Chondrocyte (in vitro differentiated cells): ENCODE measurements at places on chromosomes 11 and 22. TPM values are rescaled to one million over a fixed set of nuclear protein-coding genes. Genes with fewer than 3 reads are reported as not detected.

The CHRNA10 gene
- total RNA-seq, result 0.75 to 1.2 TPM (median 0.79 TPM) in 3 replicates

The OR52N2 gene
- not detected in 3 replicates for total RNA-seq

DNA sequence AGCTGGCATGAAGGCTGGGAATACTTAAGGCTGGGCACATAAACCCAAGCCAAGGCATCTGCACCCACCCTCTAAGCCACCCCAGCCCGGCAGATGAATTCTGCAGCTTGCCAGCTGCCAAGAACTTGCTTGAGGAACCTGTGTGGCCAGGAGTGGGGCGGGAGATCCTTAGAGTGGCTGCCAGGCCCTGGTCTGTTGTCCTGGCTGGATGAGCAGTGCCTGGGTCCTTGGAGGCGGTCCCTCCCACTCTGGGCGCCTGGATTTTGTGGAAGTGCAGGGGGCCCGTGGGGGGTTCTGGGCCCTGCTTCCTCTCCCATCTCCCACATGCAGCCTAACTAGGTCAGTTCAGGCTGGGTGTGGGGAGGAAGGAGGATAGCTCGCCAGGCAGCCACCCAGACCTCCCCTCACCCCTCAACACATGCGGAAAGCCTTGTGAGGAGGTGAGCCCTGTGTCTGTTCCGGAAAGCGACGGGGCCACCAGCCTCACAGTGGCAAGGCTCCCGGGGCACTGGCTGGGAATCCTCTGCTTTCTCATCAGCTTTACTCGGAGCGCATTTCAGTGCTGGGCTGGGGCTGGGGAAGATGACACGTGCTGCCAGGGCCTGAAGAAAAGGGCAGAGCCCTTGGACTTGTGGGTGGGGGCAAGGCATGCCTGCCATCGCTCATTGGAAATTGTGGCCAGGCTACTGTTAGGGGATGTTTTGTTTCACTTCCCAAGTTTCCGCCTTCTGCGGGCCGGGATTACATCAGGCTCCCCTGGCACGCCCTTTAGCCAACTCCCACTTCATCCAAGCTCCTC, 8.4 kb downstream of the DAGLA start:
- no peak overlapping the region for H3K4me3 ChIP-seq
- no peaks in the 10 kb centered on the region for H3K36me3 ChIP-seq

DNA sequence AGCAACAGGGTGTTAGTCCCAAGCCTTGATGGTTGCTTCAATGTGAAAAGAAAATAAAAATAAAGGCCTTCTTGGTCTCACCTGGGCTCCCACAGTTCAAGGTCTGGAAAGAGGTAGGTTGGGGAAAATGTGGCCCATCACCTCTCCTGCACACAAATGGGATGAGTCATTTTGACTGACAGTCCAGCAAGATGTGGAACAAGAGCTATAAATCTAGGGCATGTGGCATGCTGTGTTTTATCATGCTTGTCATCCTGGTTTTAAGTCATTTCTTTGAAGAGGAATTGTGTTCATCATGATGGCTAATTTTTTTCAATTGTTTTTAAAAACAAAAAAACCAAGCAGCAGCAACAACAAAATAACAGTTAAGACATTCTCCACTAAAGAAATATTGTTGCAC, 503.7 kb downstream of the NTM start:
- DNase-seq, result no peak
- peaks cover 3% of the 10 kb centered on the region for H3K4me1 ChIP-seq
- no peaks in the 10 kb centered on the region for H3K36me3 ChIP-seq

The PATE2 gene
- not detected in 3 replicates for total RNA-seq

GRCh38 chr11:95972060-95972459, 48.2 kb upstream of the MTMR2 start:
- no peaks in the 10 kb centered on the region for H3K36me3 ChIP-seq
- no peak overlapping the region for H3K4me3 ChIP-seq
- H3K27me3 ChIP-seq, result no peaks in the 10 kb centered on the region
- no peak for DNase-seq

The CDPF1 gene
- total RNA-seq, result 7.7 to 11.2 TPM (median 9.9 TPM) in 3 replicates

The IFITM1 gene
- total RNA-seq, result 1.0 to 3.3 TPM (median 1.6 TPM) in 3 replicates

- peaks cover 8% of the 10 kb centered on the region for H3K27me3 ChIP-seq
- peaks cover 22% of the 10 kb centered on the region for H3K4me1 ChIP-seq
- peak overlapping the region; percentile 43 for H3K27ac ChIP-seq
- H3K36me3 ChIP-seq, result no peaks in the 10 kb centered on the region
- no peak for DNase-seq
Observed at GRCh38 chr11:131674051-131674755, 303.8 kb downstream of the NTM start.

The HEPHL1 gene
- not detected in 3 replicates for total RNA-seq

The OR6A2 gene
- total RNA-seq, result 0.19 to 0.23 TPM in 2 of 3 replicates, not detected in the other

The DEUP1 gene
- 0.15 TPM in 1 of 3 replicates, not detected in the others for total RNA-seq

DNA sequence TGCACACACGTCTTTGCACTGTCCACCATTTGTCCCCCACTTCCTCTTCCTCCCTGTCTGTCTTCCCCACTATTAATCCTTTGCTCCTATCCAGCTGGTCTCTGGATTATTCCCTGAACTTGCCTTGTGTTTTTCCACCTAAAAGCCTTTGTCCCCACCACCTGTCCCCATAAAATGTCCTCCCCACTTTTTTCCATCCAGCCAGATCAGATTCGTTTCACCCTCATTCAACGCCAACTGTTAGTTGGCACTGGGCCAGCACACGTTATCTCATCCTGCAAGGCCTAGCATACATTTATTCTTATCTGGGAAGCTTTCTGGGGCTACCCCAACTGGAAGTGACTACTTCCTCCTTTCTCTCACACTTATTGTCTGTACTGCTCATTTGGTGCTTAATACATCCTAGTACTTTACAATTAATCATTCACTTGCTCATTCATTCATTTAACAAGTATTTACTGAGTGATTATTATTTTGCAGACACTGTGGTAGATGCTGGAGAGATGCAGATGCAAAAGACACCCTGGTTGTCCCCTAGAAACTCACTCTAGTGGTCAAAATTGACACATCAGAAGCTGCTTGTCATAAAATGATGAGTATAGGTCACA, 96.2 kb downstream of the RASSF10 start:
- DNase-seq, result no peak
- no peaks in the 10 kb centered on the region for H3K4me1 ChIP-seq
- H3K27ac ChIP-seq, result no peak overlapping the region
- H3K36me3 ChIP-seq, result no peaks in the 10 kb centered on the region
- H3K4me3 ChIP-seq, result no peak overlapping the region

DNA sequence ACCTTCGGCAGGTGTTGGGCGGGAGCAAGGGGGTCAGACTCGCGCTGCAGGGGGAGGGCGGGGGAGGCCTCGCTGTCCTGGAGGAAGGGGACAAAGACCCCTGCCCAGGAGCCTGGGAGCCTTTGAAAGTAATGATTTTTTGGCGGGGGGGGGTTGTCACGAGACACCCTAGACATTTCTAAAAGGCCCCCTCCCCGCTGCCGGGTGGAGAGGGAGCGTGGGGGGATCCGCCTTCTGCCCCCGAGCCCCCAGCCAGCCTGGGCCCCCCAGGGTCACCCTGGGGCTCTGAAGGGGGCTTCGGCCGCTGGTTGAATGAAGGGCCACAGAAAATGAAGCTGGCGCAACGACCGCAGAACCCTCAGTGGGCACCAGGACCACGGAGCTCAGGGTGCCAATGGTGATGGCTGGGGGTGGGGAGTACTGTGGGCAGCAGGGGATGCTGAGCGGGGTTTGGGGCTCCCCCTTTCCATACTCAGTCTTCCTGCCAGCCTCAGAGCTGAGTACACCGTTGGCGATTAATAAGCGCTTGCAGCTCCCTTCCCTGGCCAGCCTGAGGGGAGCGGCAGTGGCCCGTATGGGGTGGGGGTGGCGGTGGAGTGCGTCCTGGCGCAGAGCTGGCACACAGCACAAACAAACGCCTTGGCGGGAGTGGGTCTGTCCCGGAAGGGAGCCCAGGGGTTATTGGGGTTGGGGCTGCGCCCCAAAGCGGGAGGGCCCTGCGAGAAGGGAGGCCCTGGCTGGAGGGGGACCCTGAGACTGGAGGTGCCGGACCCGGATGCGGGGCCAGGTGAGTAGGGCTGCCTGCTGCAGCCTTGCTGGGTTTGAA, 1.2 kb upstream of the DUSP8 start:
- H3K36me3 ChIP-seq, result peaks cover 3% of the 10 kb centered on the region
- H3K27ac ChIP-seq, result no peak overlapping the region
- peak; percentile 79 for DNase-seq
- peaks cover 28% of the 10 kb centered on the region for H3K4me1 ChIP-seq
- H3K27me3 ChIP-seq, result no peaks in the 10 kb centered on the region

The KIF18A gene
- total RNA-seq, result 2.6 to 3.0 TPM (median 2.9 TPM) in 3 replicates

The CST6 gene
- total RNA-seq, result not detected in 3 replicates

DNA sequence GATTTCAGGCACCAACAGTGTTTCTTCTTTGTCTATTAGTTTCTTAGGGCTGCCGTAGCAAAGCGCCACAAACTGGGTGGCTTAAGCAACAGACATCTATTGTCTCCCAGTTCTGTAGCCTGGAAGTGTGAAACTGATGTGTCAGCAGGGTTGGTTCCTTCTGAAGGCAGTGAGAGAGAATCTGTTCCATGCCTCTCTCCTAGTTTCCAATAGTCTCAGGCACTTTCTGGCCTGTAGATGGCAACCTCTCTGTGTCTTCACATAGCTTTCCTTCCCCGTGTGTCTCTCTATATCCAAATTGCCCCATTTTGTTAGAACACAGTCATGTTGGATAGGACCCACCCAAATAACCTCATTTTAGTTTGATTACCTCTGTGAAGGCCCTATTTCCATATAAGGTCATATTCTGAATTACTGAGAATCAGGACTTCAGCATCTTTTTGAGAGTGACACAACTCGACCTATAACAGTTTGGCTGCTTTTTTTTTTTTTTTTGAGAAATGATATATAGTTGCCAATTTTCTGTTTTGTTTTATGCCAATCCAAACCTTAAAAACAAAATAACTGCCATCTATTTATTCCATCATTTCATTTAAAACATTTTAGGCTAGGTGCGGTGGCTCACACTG, 108.2 kb downstream of the SLC36A4 start:
- H3K36me3 ChIP-seq, result peaks cover 2% of the 10 kb centered on the region
- H3K27me3 ChIP-seq, result peaks cover 2% of the 10 kb centered on the region
- no peak for DNase-seq
